ENCODE measurements at places on chromosomes 7 and 10. TPM values are rescaled to one million over a fixed set of nuclear protein-coding genes. Genes with fewer than 3 reads are reported as not detected.

- DNase-seq, result no peak
These were observed 80.3 kb upstream of the FAM171A1 start for GRCh38 chr10:15451137-15452094.

DNA sequence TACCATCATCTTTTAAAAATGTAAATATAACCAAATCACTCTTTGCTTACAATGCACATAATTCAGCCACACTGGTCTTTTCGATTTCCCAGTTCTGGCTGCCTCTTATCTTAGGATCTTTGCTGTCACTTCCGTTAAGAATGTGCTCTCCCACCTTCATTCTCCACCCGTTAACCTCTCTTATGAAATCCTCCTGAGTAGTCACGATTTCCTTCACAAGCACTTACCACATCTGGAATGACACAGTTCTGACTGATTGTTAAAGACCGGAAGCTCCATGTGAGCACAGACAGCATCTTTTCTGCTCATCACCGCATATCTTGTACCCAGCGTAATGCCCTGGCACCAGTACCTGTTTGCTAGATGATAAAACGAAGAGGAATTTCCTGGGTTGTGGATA, 84.3 kb downstream of the CUL2 start:
- no peak for DNase-seq

GRCh38 chr10:117175901-117176534, 21.3 kb upstream of the KCNK18 start:
- peak; percentile 92 for DNase-seq

DNA sequence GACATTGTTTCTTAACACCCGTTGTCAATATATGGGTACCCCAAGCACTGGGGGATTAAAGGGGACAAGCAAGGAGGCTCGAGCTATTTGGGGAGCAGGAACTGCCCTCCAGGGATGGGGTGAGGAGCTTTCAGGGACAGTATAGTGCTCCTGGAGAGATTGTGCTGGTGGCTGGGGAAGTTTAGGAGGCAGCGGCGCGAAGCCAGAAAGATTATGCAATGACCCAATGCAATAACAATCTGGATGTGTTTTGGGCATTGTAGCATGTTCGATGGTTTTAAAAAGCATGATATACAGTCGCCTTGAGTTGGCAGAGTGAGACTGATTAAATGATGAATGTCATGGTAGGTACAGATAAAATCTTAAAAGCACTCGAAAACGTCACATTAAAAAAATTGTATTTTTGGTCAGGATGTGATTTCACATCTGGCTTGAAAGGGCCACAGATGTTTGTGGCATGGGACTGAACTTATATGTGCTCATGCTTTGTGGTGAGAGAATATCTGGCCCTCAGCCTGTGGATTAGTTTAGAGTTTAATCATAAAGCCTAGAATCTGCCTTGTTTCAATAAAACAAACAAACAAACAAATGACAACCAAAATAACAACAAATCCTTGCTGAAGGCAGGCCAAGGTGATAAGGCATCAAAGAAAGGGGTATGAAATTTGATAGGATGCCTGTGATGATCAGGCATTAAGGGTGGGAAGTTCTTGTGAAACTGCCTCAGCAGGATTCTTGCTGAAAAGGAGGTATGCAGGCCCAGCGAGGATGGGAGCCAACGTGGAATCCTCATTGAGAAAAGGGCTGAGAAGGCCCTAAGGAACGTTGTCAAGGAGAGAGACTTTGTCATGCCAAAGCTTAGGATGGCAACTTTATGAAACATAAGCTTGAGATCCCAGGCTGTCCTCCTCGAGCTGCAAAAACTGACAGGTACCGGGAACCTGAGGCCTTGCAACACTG, 417.1 kb upstream of the KLF6 start:
- DNase-seq, result no peak

Gene SLC13A1
- total RNA-seq, result not detected

GRCh38 chr10:130018730-130019185, 54.7 kb upstream of the EBF3 start:
- DNase-seq, result no peak

Data from endodermal cell (in vitro differentiated cells).